ENCODE measurements at places on chromosomes 6 and 20. TPM values are rescaled to one million over a fixed set of nuclear protein-coding genes. Genes with fewer than 3 reads are reported as not detected.
A peak's percentile ranks its signal among the peaks of the same experiment; 100 is the strongest.

DNA sequence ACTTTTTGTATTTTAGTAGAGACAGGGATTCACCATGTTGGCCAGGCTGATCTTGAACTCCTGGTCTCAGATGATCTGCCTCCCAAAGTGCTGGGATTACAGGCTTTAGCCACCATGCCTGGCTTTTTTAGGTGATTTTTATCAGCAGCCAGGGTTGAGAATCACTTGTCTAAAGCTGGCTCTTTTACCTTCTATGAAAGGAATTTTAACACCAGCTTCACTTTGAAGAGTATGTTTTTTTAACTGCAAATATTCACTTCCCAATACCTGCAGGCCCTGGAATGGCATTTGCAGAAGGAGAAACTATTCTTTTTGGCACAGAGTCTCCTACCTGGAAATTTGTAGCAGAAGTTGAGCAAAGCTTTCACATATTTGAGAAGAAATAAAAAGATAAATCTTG, 63.6 kb upstream of the NAA20 start:
- no peak for DNase-seq

SMOC2 gene
- total RNA-seq: 0.20 TPM

DNA sequence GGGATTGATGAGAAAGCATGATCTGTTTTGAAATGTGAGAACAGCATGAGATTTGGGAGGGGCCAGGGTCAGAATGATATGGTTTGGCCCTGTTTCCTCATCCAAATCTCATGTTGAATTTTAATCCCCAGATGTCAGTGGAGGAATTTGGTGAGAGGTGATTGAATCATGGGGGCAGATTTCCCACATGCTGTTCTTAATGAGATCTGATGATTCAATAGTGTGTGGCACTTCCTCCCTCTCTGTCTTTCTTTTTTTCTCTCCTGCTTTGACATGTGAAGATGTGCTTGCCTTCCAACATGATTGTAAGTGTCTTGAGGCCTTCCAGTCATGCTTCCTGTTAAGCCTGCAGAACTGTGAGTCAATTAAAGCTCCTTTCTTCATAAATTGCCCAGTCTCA, 1060.3 kb upstream of the CITED2 start:
- no peak for DNase-seq

DNA sequence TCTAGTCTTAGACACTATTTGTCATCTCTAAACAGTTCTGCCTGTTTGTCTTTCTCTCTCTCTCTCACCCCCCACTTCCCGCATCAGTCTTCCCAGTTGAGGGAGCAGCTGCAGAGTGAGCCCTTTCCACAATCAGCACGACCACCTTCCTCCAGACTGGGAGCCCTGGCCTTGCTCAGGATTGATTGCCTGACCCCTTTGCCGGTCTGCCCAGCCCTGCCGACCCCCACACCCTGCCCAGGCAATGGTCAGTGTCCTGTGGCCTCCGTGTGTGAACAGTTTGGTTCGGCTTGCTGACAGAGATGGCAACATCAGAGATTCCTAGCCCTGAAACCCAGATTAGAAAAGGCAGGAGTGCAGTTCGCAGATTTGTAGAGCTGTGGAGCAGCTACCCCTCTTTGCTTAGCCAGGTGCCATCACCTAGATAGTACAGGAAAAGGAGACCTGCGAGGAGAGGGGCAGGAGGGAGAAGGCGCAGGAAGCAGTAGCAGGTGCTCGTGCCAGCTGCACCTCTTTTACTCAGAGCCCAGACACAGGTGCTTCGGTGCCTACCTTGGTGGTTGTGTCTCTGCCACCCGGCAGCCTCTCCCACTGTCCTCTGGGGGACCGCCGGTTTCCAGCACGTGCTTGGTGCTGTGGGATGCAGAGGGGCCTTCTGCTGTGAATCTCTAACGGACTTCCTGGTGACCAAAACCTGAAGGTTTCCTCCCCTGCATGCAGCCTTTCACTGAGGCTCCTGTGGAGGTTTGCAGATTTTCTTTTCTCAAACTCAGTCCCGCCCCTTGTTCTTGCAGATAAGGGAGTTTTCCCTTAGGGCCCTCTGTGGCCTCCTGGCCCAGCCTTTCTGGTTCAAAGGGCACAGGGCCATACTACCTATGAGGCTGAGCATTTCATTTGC, 92.4 kb downstream of the SCML4 start:
- DNase-seq: peak; percentile 44

GJE1 gene
- not detected for total RNA-seq

PNPLA1 gene
- not detected for total RNA-seq

GRCh38 chr20:12737900-12738299, 270.9 kb upstream of the SPTLC3 start:
- no peak for DNase-seq

DNA sequence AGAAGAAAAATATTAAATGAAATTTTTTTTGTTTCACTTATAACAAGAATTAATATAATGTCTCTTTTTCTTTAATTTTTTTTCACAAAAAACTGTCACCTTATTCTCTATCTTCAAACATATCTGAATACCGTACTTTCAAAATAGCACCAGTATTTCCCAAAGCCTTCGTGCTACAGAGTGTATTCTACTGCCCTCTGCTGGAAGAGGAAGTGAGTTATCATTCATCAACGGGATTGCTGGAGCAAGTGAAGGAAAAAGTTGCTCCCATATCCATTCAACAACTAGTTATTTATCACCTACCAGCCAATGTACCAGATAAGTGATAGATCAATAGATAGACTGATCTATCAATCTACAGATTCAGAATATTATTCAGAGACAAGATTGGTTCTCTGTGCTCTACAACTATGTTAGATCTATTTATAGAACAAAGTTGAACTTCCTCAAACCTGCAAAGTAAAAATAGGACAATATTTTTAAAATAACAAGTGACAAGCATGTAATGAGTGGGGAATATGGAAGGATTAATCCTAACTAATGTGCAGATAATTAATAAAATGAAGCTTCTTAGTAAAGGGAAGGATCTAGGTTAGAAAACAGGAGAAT, 26.7 kb upstream of the TFAP2B start:
- DNase-seq: peak; percentile 51

DNA sequence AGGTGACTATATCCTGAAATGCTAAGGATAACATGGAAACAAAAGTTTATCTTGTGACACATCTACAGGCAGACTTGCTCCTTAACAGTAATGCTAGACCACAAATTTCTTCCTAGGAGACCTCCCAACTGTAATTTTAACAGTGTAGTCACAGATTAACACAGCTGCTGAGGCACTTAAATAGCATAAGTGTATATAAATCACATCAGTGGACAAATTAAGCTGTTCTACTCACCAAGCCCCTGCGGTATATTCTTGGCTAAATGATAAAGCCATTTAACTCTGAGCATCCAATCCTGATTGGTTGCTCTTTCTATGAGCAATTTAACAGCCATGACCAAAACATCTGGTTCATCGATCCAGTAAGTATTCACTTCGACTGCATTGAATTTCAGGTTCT, 73.3 kb upstream of the LYRM2 start:
- no peak for DNase-seq

GRCh38 chr6:143205585-143205984, 144.9 kb downstream of the AIG1 start:
- no peak for DNase-seq

- peak; percentile 82 for DNase-seq
Measured at GRCh38 chr6:163123098-163123497, 291.4 kb upstream of the QKI start.

TMEM170B gene
- total RNA-seq: 2.2 TPM

POM121L2 gene
- not detected for total RNA-seq

ALDH5A1 gene
- total RNA-seq: 8.0 TPM

NFATC2 gene
- 1.9 TPM for total RNA-seq

DNA sequence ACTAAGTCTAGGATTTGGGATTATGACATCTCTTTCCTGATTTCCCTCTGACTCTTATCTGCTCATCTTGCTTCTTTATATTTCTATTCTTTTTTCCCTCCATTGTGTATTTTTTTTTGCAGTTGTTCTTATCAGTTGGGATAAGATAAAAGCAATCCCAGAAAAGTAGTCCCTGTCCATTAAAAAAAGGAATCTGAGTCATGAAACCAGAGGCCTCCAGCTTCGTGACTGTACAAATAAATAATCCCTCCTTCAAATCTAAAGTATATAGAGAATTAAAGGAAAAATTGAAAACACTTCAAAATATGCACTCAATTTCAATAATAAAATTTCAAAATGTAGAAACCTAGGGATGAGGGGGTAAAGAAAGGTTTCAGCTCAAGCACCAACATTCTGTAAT, 317.8 kb upstream of the NT5E start:
- DNase-seq: no peak

TGM2 gene
- total RNA-seq: 0.33 TPM

HLA-DRB5 gene
- total RNA-seq: 1.9 TPM

DNA sequence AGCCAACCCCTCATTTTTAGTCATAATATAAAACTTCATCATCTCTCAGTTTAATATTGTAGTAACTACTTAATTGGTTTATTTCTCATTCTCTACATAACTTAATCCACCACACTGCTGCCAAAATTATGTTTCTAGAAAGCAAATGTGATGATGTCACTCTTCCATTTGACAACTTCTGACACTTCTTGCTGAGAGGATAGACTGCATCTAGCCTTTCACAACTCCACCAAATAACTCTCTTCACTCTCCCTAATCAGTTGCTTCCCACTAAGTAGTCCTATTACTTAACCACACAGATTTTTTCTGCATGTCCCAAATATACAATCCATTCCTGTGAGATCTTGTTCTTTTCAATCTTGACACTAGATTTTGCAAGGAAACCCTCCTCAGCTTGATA, 951.3 kb downstream of the EPHA7 start:
- no peak for DNase-seq

- no peak for DNase-seq
Measured at GRCh38 chr6:158043008-158043407, 61.3 kb downstream of the SYNJ2 start.

DNA sequence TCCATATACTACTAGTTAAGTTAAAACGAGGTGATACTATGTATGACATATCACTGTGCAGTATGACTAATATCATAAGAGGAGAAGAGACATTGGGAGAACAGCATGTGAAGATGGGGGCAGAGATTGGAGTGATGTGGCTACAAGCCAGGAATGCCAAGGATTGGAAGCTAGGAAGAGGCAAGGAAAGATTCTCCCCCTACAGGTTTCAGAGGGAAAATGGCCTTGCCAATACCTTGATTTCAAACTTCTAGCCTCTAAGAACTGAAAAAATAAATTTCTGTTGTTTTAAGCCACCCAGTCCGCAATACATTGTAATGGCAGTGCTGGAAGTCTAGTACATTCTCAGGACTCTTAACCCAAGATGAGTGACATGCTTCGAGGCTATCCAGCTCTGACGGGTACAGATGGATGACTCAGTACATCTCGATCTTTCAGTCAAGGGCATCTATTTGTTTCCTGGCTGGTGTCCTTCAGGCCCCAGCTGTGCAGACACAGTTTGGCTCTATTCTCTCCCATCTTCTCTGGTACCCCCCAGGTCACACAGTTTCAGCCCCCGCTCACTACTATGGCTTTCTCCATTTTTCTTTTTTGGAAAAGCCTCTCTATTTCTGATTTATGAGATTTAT, 55.5 kb upstream of the THEMIS start:
- DNase-seq: peak; percentile 52

CCM2L gene
- total RNA-seq: 5.2 TPM

GRCh38 chr6:3260296-3260695, 1.5 kb downstream of the PSMG4 start:
- no peak for DNase-seq

KIFC1 gene
- 94.3 TPM for total RNA-seq

HLA-G gene
- 1.1 TPM for total RNA-seq

DNA sequence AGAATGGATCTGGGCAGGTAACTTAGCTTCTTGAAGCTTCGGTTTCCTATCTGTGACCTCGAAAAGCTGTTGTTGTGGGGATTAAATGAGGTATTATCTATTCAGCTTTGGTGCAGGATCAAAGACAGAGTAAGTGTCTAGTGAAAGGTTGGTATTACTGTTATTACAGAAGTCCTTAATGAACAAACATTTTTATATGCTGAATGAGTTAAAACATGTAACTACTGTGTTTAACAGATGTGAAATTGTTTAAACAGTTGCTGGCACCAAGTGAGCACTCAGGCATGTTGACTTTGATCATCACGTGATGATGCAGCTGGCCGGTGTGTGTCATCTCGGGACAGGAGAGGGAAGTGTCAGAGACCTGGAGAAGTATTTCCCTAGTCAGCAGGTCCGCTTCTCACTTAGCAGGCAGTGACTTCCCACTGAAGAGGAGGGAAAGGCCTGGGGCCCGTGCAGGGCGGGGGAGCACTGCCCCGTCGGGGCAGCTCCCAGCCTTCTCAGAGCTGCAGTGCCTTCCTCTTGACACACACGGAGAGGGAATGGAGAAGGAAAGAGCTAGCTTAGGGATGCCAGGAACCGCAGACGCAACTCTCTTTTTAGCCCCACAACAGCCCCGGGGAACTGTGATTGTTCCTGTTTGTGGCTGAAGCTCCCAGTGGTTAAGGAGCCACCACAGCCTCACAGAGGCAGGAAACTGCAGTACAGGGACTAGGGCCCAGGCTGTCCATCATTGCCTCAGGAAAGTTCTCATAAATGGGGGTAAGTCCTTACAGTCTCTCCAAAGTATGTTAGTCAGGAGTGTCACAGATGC, 18.0 kb downstream of the TUBB2A start:
- no peak for DNase-seq
